Esophagus muscularis mucosa (tissue), 4 donors: ENCODE measurements at places on chromosomes 11 and 22. TPM values are rescaled to one million over a fixed set of nuclear protein-coding genes. Genes with fewer than 3 reads are reported as not detected.

Gene SEPTIN3
- total RNA-seq: under 0.01 TPM

Gene SHANK2
- 12.8 TPM for total RNA-seq

Gene OSM
- 8.3 TPM for total RNA-seq

GRCh38 chr11:87754685-87755084 is 420.6 kb downstream of the RAB38 start:
- DNase-seq: no peak
- no peaks in the 10 kb centered on the region for H3K4me1 ChIP-seq
- H3K27ac ChIP-seq: no peak overlapping the region

GRCh38 chr22:19887256-19887985 is 32.7 kb upstream of the GNB1L start:
- H3K36me3 ChIP-seq: peaks cover 45% of the 10 kb centered on the region
- H3K27me3 ChIP-seq: no peaks in the 10 kb centered on the region
- no peak overlapping the region for H3K4me3 ChIP-seq
- DNase-seq: no peak

DNA sequence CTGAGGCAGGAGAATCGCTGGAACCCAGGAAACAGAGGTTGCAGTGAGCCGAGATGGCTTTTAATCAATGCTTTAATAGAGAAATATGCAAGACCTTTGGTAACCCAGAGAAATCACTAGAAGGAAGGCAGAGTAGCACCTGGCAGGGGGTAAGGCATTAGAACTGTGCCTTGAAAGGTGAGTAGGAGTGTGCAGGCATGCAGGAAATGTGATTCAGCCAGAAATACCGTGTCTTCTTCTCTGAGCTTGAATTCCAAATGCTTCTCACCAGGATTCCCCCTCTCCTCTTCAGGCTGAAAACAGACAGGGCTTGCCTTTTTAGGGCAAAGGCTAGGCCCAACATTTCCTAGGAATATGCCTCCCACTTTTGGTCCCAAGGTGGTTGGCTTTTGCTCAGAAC is 51.0 kb downstream of the OR4D9 start:
- no peak for DNase-seq
- no peak overlapping the region for H3K27ac ChIP-seq
- H3K27me3 ChIP-seq: no peaks in the 10 kb centered on the region
- no peaks in the 10 kb centered on the region for H3K36me3 ChIP-seq

DNA sequence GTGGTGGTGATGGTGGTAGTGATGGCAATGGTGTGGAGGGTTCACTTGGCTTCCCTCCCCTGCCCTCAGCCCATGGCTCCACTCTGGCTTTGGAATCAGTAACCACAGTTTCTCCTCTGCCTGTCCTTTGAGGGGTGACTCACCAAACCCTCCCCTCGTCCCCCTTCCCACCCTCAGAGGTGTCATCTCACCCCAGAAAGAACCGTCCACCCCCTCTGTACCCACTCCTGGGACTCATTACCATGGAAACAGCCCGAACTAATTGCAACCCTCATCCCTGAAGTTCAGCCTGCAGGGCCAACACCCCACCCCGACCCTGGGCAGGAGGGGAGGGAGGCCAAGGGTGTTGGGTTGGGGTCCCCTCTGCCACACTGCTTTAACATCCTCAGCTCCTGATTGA is 26.6 kb downstream of the PHLDB1 start:
- no peak for DNase-seq
- H3K4me1 ChIP-seq: peaks cover 58% of the 10 kb centered on the region
- H3K27ac ChIP-seq: peak overlapping the region; percentile 82
- peak overlapping the region; percentile 42 for H3K4me3 ChIP-seq
- H3K36me3 ChIP-seq: peaks cover 100% of the 10 kb centered on the region
- no peaks in the 10 kb centered on the region for H3K27me3 ChIP-seq

- no peaks in the 10 kb centered on the region for H3K36me3 ChIP-seq
- H3K27me3 ChIP-seq: no peaks in the 10 kb centered on the region
- H3K4me1 ChIP-seq: no peaks in the 10 kb centered on the region
- H3K4me3 ChIP-seq: no peak overlapping the region
Measured at GRCh38 chr11:122265981-122266380, 150.0 kb upstream of the BLID start.

DNA sequence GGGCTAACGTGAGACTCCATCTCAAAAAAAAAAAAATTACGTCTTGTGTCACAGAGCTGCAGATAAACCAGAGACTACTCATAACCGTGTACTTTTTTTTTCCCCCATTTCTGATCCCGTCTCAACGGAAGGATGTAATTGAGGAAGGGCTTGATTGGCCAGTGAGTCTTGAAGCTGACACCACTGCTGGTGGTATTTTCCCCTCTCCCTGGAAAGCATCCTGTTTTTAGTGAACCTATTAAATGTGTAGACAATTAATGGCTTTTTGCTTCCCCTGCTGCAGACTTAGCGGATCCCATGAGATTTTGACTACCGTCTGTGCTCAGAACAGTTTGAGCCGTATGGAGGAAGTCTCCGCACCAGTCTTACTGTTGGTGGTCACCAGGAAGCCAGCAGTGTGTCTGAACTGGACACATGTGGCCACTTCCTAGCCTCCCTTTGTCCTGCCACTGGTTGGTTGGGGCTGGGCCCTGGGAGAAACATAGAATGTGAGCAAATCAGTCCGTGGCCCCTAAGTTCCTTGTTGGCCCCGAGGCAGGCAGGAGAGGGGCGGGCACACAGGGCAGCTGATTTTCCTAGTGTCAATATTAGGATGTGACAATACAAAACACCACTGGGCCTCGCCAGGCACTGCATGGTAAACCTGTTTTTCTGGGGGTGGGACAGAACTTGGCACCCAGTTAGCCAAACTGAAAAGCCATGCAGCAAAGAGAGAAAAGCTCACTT is 3.1 kb downstream of the BIK start:
- H3K4me3 ChIP-seq: no peak overlapping the region
- no peaks in the 10 kb centered on the region for H3K27me3 ChIP-seq
- peaks cover 24% of the 10 kb centered on the region for H3K4me1 ChIP-seq
- no peaks in the 10 kb centered on the region for H3K36me3 ChIP-seq
